Right renal pelvis (tissue), 4 donors: ENCODE measurements at places on chromosomes 12 and 14. TPM values are rescaled to one million over a fixed set of nuclear protein-coding genes. Genes with fewer than 3 reads are reported as not detected.

XRCC3 gene
- 16.0 TPM for polyA plus RNA-seq

NEUROD4 gene
- not detected for polyA plus RNA-seq

GRCh38 chr12:99522456-99522855, 125.1 kb upstream of the GARIN6 start:
- DNase-seq, result no peak

DNA sequence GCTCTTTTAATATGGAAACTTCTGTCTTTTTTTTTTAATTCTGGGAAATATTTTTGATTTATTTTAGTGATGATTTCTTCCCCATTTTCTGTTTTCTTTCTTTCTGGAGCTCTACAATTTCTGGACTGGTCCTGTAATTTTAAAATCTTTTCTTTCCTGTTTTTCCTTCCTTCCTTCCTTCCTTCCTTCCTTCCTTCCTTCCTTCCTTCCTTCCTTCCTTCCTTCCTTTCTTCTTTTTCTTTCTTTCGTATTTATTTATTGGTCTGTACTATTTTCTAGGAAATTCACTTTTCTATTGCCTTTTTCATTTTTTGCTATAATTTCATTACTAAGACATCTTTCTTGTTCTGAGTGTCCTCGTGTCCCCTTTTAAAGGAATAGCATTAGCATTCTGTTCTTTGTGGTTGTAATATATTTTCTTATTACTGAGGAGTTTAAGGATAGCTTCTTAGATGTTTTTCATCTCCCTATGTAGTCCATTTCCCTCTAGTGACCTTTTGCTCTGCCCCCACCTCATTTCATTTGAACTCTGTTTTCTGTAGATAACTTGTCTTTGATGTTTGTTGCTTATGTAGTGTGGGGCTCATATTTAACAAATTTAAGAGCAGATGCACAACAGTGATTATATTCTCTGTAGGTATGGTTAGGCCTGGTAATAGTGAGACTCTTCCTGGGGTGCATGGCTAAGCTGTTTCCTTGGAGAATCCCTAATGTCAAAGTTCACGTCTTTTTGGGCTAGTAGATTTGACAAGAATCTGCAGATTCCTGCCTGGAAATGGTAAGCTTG, 38.0 kb downstream of the TBC1D15 start:
- DNase-seq, result no peak

GRCh38 chr12:19373586-19373985, 65.7 kb upstream of the AEBP2 start:
- DNase-seq, result no peak

DNA sequence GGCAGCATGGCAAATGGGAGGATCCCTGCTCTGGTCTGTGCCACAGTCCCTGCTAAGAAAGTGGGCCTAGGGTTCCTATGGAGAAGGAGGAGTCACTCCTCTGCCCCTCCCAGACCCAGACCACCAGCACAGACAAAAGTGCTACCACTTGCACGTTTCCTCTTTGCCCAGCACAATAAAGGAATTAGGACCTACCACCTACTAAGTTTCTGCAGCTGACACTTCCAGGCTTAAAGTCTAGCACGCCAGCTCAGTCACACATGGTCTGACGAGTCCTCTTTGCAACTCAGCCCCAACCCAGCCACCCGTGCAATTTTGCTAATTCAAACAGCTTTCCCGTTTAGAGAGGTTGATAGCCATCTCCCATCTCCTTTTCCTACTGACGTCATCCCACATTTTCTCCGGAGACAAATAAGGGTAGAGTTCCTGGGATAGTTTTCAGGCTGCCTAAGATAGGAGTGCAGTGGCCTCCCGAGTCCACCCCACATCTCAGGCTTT, 66.2 kb upstream of the PTGR2 start:
- DNase-seq, result no peak

- DNase-seq, result no peak
These were observed 74.7 kb downstream of the PRORP start for GRCh38 chr14:35197015-35197414.

- DNase-seq, result no peak
These were observed 994.7 kb downstream of the VRK1 start for GRCh38 chr14:97791906-97792305.

DNA sequence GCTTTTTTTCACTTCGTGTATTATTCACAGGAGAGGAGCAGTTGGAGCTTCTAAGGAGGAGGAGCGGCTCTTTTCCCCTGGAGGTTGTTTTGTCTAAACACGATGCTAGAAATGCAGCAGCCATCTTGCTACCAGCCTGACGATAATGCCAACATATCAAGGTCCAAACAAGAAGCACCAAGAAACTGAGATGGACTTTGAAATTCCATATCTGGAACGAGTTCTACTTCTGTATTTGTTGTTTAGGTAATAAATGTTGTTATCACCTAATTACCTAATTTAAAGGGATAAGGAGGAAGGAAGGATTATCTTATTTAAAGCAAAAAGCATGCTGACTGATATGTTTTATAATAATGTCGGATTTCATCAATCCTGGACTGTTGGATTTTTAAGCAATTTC, 174.4 kb upstream of the TMPO start:
- no peak for DNase-seq
